ENCODE measurements at places on chromosomes 3 and 15. TPM values are rescaled to one million over a fixed set of nuclear protein-coding genes. Genes with fewer than 3 reads are reported as not detected.
A peak's percentile ranks its signal among the peaks of the same experiment; 100 is the strongest.

DNA sequence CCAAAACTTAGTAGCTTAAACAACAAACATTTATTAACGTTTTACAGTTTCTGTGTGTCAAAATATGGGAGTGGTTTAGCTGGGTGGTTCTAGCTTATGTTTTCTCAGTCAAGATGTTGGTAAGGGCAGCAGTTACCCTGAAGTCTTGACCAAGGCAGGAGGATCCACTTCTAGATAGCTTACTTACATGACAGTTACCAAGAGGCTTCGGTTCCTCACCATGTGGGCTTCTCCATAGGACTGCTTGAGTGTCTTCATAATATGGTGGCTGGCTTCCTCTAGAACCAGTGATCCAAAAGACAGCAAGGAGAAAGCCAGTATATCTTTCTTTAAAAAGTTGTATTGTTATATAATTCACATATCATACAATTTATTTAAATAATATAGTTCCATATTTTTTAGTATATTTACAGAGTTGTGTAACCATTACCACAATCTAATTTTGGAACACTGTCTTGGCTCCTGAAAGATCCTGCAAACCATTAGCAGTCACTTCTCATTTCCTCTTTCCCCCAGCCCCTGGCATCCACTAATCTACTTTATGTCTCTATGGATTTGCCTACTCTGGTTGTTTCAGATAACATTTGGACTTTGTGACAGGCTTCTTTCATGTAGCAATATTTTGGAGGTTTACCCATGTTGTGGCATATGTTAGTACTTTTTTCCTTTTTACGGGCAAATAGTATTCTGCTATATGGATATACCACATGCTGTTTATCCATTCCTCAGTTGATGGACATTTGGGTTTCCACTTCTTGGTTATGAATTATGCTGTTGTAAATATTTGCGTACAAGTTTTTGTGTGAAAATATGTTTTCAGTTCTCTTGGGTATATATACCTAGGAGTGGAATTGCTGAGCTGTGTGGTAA lies 33.3 kb downstream of the MAPK6 start:
- DNase-seq: peak; percentile 1

The NMNAT3 gene
- total RNA-seq: 0.55 TPM

GRCh38 chr15:48358229-48359152 lies 27.3 kb downstream of the DUT start:
- no peak for DNase-seq

The CEP152 gene
- 39.6 TPM for total RNA-seq

The ABI3BP gene
- not detected for total RNA-seq
